ENCODE measurements at places on chromosomes 13 and 19.

DNA sequence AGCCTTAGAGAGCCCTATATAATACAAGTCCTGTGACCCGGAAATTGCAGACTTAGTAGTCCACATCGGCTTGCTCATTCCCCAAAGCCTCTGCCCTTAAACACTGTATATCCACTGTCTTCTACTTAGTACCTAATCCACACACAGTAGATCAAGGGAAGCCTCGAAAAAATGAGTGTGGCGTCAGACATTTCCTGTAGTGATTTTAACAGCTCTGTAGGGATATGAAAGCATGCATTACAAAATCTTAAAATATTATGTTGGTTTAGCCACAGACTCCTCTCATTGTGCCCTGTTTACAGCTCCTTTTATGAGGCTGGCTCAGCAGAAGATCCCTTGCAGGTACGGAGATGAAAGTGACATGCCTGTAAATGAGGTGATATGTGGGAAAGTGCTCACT lies 416.3 kb downstream of the LIG4 start:
- no peak for DNase-seq

GRCh38 chr19:33631609-33631973 lies 9.8 kb downstream of the CHST8 start:
- DNase-seq, result no peak

DNA sequence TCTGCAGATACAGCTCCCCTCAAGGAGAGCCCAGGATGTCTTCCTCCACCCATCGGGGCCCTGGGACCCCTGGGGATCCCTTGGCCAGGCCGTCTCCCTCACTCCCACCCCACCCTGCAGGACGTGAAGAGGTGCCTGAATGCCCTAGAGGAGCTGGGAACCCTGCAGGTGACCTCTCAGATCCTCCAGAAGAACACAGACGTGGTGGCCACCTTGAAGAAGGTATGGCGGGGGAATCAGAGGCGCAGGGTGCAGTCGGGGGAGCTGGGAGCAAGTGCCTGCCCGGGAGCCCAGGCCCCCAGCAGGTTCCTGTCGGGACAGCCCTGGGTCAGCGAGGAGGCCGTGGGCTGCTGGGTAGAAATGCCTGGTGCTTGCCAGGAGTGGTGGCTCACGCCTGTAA lies 19.6 kb downstream of the PLIN4 start:
- no peak for DNase-seq

DNA sequence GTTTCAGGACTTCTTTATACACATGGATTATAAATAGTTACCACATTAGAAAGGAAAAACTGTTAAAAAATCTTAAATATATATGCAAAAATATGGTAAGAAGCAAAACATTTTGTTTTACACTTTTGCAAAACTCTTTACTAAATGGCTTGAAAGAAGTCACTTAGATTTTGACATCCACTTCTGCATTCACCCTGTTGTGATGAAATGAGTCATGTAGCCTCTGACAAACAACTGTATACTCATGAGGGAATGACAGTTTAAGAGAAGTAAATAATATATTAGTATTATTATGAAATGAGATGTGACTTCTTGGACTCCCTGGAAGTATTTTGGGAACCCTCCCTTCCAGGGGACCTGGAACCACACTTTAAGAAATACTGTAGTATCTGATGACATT lies 275.6 kb downstream of the DACH1 start:
- DNase-seq, result no peak

GRCh38 chr19:50932690-50933083 lies 20.2 kb downstream of the KLK5 start:
- DNase-seq, result no peak

GRCh38 chr13:77323858-77324257 lies 3.0 kb downstream of the MYCBP2 start:
- DNase-seq, result no peak

DNA sequence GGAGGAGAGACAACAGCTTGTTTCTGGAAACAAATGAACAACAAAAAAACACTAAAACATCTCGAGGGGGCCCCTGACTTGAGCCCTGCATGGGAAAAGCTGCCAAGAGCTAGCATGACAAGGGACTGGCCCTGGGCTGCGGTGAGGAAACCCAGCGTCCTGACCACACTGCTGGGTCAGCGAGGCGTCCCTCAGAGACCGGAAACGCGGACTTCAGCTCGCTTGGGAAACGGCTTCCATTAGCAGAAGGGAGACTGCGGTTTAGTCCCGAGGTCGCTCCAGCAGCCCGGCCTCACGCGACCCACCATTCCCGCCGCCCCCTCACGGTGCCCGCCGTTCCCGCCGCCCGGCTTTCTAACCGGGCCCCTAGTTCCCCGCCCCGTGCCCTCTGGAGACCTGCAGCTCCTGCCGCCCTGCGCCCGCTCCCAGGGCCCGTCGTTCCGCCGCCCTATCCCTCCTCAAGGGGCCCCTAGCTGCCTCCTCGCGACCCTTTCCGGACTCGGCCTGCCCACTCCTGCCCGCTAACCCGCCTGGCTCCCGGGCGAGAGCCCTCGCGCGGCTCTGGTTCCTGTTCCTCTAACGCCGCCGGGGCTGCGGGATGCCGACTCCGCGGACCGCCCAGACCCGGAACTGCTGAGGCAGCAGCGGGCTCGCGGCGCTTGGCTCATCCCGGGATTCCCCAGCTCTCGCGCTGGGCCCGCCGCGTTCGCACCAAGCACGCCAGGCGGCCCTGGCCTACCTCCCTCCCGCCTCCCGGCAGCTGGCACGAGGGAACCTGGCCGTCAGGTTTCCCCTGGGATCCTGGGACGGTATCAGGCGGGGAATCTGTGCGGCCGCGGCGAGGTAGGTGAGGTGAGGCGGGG lies at the start of gene CCDC122:
CCDC122 (minus strand) TSS at position 849 of the 863 bp plus-strand sequence. CDS start 10,364 bp downstream, outside the sequence.
- DNase-seq, result peak; percentile 53

GRCh38 chr13:101915331-101915730 lies 462.9 kb downstream of the ITGBL1 start:
- DNase-seq, result no peak

- no peak for DNase-seq
Measured at GRCh38 chr19:43784241-43784980, 3.6 kb upstream of the KCNN4 start.

DNA sequence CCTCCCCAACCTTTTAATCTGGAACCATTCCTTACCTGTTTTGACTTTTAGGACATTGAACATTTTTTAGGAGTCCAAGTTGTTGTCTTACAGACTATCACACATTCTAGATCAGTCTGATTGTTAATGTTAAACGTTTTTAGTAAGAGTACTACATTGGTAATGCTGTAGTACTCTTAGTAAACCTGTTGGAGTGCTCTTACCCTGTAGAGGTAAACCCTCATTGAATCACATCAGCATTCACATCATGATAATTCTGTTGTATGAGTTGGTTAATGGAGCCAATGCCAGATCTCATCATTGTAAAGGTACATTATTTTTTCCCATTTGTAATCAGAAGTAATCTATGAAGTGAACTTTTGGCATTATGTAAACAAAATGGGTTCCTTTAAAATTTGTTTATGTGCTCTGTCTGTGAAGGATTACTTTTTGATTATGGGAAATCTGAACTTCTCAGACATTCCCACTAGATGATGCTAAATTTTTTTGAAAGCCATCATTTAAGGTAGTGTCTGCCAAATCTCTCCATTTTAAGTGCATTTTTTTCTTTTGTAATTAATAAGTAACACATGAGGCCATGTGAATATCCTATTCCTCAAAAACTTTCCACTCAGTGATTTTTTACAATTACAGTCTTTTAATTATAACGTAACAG lies 55.2 kb downstream of the VWA8 start:
- no peak for DNase-seq

Data from occipital lobe (tissue), 3 donors.